ENCODE measurements at places on chromosomes 13 and 19.

GRCh38 chr19:40460185-40460584 lies 5.4 kb downstream of the BLVRB start:
- DNase-seq: no peak
- H3K27ac ChIP-seq: no peak overlapping the region
- H3K27me3 ChIP-seq: no peaks in the 10 kb centered on the region
- H3K4me3 ChIP-seq: no peak overlapping the region

GRCh38 chr13:83007226-83007625 lies 875.0 kb downstream of the SLITRK1 start:
- no peak overlapping the region for H3K4me3 ChIP-seq
- no peaks in the 10 kb centered on the region for H3K36me3 ChIP-seq
- DNase-seq: no peak
- H3K4me1 ChIP-seq: no peaks in the 10 kb centered on the region
- H3K27me3 ChIP-seq: no peaks in the 10 kb centered on the region

DNA sequence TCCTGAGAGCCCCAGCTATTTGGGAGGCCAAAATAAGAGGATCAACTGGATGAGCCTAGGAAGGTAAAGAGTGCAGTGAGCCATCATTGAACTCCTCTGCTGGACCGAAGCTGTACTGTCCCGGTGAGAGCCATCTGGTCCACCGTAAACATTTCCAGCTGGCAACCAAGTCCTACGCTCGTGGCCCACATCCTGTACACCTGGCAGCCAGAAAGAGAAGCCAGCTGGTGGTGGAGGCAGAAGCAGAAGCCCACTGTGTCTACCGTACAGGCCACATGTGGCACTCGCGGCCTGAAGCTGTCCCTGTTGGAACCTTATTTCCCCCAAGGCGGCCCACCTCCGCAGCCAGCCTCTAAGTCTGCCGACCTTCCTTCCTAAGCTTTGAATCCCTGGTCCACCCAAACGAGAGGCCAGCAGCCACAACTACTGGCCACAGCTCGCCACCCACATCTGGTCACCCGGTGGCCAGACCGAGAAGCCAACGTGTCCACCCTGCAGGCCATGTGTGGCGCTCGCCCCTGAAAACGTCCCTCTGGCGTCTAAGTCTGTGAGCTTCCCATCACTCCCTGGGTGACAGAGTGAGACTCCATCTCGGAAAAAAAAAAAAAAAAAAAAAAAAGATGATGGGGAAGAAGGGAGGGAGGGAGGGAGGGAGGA lies 14.2 kb upstream of the ZNF91 start:
- H3K27me3 ChIP-seq: no peaks in the 10 kb centered on the region
- no peaks in the 10 kb centered on the region for H3K36me3 ChIP-seq
- H3K27ac ChIP-seq: no peak overlapping the region
- no peaks in the 10 kb centered on the region for H3K4me1 ChIP-seq

DNA sequence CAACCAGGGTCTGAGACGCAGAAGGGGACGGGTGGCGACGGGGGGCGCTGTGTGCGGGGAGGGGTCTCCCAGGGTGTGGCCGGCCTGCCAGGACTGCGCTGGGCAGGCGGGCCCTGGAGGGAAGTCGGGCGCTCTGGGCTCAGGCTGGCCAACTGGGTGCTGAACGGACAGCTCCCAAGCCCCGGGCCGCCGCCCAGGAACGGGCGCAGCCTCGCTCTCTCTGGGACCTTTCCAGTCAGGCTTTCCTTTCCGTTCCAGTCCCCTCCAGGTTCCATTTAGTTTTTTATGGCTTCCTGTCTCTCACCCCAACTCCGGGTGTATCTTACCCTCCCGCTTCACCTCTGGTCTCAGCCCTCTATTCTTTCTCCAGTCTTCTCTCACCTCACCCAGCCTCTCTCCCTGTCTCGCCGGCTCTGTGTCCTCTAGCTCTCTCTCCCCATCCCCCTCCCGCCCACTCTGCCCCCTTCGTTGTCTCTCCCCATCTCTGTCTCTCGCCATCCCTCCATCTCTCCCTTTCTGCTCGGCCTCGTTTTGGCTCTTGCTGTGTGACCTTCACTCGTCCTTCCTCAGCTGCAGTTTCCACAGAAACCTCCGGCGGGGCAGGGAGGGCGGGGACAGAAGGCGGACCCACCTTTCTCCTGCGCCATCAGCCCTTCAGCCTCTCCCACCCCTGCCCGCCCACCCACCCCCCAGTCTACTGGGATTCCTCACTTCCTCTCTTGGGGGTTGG lies 3.3 kb upstream of the ATP1A3 start:
- peak overlapping the region; percentile 60 for H3K27ac ChIP-seq
- H3K27me3 ChIP-seq: no peaks in the 10 kb centered on the region
- DNase-seq: peak; percentile 61
- peaks cover 46% of the 10 kb centered on the region for H3K4me1 ChIP-seq

DNA sequence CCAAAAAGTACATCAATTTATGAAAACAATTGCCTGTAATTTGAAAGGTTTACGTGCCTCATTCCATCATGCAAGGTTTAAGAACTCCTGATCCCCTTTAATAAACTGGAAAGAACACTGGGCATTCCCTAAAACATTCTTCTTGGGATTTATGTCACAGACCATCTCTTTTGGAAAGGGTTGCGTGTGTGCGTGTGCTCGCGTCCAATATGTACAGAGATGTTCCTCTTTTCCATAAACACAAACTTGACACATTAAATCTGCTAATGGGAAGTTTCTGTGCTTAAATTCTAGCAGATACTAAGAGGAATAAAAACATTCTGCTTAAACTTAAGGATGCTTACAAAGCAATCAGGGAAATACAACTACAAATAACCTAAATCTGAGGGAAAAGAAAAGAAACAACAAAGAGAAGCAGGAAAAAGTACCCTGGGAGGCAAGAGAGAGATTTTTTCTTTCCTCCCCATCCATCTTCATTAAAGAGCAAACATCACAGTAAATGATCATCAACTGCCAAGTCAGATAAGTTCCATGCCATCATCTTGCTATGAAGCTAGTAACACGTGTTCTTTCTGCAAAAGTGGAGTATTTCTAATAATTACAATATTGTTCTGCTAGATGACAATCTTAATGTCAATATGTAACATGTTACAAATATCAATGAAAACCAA lies 83.7 kb downstream of the STK24 start:
- no peak overlapping the region for H3K4me3 ChIP-seq
- no peak overlapping the region for H3K27ac ChIP-seq
- H3K36me3 ChIP-seq: peaks cover 17% of the 10 kb centered on the region
- H3K27me3 ChIP-seq: no peaks in the 10 kb centered on the region

GRCh38 chr13:100139817-100140216 lies 50.9 kb downstream of the PCCA start:
- no peaks in the 10 kb centered on the region for H3K27me3 ChIP-seq
- no peak overlapping the region for H3K4me3 ChIP-seq
- H3K36me3 ChIP-seq: no peaks in the 10 kb centered on the region
- peaks cover 11% of the 10 kb centered on the region for H3K4me1 ChIP-seq
- H3K27ac ChIP-seq: no peak overlapping the region
- no peak for DNase-seq

DNA sequence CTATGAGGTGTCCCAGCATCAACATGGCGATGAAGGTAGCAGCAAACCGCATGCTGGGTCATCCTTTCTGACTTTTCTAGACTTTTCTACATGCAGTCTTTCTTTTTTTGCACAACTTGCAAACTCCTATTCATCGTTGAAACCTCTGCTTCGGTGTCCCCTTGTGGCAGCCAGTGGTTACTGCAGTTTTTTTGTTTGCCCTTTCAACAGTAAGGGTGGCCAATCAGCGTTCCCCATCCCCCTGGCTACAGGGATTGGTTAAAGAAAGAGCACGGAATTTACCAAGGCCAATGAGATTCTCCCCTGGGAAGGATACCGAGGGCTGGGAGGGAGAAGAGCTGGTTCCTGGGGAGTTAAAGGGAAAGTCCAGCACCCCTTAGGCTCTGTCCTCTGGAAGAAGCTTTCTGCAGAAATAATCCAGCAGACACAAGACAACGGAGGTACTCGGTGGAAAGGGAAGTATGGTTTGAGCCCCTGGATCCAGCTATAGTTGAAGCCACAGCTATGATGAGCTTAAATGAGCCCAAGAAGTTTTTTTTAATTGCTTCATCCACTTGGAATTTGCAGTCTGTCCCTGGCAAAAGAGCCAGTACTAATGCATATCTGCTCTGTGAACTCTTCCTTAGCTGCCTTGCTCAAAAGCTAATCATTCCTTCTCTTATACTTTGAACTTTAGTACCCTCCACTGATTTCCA lies 5.6 kb upstream of the LSM4 start:
- no peaks in the 10 kb centered on the region for H3K36me3 ChIP-seq
- DNase-seq: peak; percentile 95
- H3K27ac ChIP-seq: peak overlapping the region; percentile 60
- peak overlapping the region; percentile 49 for H3K4me3 ChIP-seq
